Heart left ventricle (tissue), 16 donors: ENCODE measurements at places on chromosomes 3 and 15. TPM values are rescaled to one million over a fixed set of nuclear protein-coding genes. Genes with fewer than 3 reads are reported as not detected.

DNA sequence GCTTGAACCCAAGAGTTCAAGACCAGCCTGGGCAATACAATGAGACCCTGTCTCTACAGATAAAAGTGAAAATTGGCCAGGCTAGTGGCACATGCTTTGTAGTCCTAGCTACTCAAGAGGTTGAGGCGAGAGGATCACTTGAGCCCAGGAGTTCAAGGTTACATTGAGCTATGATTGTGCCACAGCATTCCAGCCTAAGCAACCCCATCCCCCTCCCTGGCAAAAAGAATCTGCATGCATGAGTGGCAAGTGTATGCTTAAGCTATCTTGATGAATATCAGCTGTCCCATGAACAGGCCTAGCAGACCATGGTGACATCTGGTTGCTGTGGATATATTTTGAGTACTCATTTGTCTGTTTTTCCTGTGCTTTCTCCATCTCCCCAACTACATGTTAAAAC is 4.7 kb downstream of the ATRIP start:
- no peak overlapping the region for H3K27ac ChIP-seq
- peaks cover 53% of the 10 kb centered on the region for H3K36me3 ChIP-seq
- DNase-seq: no peak
- H3K4me3 ChIP-seq: no peak overlapping the region

- no peaks in the 10 kb centered on the region for H3K4me1 ChIP-seq
- H3K36me3 ChIP-seq: no peaks in the 10 kb centered on the region
- H3K4me3 ChIP-seq: no peak overlapping the region
- H3K27ac ChIP-seq: no peak overlapping the region
These were observed 522.6 kb upstream of the SEMA6D start for GRCh38 chr15:47194718-47195117.

- H3K27me3 ChIP-seq: no peaks in the 10 kb centered on the region
- DNase-seq: no peak
- no peak overlapping the region for H3K4me3 ChIP-seq
These were observed 50.1 kb downstream of the FEZF2 start for GRCh38 chr3:62323241-62323640.

- H3K4me3 ChIP-seq: no peak overlapping the region
- H3K27me3 ChIP-seq: no peaks in the 10 kb centered on the region
- no peak overlapping the region for H3K27ac ChIP-seq
- peaks cover 22% of the 10 kb centered on the region for H3K4me1 ChIP-seq
- no peaks in the 10 kb centered on the region for H3K36me3 ChIP-seq
These were observed 39.3 kb downstream of the TRANK1 start for GRCh38 chr3:36905545-36905944.

- H3K4me1 ChIP-seq: peaks cover 76% of the 10 kb centered on the region
- no peaks in the 10 kb centered on the region for H3K36me3 ChIP-seq
- H3K27ac ChIP-seq: peak overlapping the region; percentile 70
- no peak for DNase-seq
- no peaks in the 10 kb centered on the region for H3K27me3 ChIP-seq
- no peak overlapping the region for H3K4me3 ChIP-seq
These were observed 11.9 kb downstream of the ARIH2 start for GRCh38 chr3:48930590-48930989.

DNA sequence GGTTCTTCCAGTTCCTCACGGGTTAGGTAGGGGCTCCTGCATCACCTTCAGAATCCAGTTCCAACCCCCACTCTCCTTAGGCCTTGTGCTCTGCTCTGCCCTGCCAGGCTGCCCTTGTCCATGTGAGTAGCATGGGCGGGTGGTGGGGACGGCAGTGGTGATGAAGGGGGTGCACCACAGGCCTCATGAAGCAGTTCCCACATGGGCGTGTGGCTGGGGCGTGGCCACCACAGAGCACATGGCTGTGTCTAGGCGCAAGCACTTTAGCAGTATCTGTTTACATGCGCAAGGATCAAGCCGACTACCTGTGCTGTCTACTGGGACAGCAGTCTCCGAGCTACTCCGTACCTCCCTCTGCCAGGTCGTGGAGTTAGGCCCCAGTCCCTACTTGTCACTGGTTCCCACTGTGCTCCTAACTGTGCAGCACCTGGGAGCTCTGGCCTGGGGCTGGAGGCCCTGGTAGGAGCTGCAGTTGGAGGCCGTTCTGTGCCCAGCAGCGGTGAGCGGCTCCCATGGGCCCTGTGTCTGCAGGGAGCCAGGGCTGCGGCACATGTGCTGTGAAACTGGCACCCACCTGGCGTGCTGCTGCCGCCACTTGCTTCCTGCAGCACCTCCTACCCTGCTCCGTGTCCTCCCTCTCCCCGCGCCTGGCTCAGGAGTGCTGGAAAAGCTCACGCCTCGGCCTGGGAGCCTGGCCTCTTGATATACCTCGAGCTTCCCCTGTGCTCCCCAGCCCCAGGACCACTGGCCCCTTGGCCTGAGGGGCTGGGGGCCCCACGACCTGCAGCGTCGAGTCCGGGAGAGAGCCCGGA is 53.5 kb downstream of the PLXNA1 start:
- no peak overlapping the region for H3K27ac ChIP-seq
- peak; percentile 21 for DNase-seq
- no peaks in the 10 kb centered on the region for H3K4me1 ChIP-seq
- no peak overlapping the region for H3K4me3 ChIP-seq
- no peaks in the 10 kb centered on the region for H3K27me3 ChIP-seq

- H3K4me1 ChIP-seq: no peaks in the 10 kb centered on the region
- H3K27me3 ChIP-seq: no peaks in the 10 kb centered on the region
- no peak overlapping the region for H3K4me3 ChIP-seq
- no peak for DNase-seq
- no peaks in the 10 kb centered on the region for H3K36me3 ChIP-seq
These were observed 53.3 kb upstream of the AMOTL2 start for GRCh38 chr3:134427400-134428111.

DNA sequence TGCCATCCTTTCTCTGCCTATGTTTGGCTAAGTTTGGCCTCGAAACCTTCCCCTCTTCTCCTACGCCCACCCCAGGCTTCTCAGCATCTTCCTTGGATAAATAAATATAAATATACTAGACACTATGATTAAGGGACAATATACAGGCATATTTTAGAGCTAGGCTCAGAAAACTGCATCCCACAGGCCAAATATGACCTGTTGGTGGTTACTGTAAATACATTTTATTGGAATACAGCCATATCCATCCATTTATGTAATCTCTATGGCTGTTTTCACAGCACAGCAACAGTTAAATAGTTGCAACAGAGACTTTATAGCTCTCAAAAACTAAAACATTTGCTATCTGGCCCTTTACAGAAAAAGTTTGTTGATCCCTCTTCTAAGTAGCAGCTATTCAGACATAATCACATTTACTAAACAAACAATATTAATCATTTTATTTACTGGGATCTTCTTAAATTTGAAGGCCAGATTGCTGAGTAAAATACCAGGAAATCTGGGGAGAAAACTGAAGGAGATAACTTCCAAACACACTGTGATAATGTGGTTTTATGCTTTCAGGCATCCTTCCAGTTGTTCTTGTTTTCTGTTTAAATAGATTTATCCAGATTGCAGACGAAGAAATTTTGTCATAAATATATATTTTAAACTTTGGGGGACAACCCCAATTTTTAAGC is 269.7 kb upstream of the THRB start:
- no peak for DNase-seq
- H3K27me3 ChIP-seq: no peaks in the 10 kb centered on the region
- no peak overlapping the region for H3K27ac ChIP-seq
- no peaks in the 10 kb centered on the region for H3K4me1 ChIP-seq

The LDHAL6B gene
- not detected for total RNA-seq

DNA sequence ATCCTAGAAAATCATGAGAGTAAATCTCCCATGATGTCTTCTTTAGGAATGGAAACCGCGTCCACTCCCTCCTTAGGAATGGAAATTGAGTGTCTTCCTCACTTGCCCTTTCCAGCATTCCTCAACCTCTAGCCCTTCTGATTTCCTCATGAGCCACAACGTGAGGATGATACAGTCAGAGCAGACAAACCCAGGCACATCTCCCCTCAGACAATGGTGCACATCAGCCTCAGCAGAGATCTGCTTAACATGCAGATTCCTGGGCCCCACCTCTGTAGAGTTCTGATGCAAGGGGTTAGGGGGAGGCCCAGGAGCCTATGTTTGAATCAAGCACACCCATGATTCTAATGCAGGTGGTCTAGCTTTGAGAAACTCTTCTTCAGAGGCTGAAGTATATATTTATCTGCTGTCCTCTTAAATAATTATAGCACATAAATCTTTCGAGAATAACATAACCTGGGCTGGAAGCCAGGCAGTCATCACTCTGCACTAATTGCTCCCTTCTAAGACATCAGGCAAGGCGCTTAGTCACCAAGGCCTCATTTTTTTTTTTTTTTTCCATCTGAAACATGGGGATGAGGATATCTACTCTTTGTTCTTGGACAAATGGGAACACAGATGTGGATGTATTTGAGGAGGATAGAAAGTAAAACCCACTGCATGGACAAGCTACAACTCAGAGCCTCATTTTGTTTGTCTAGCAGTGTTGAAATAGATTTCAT is 81.7 kb downstream of the PRICKLE2 start:
- no peak overlapping the region for H3K4me3 ChIP-seq
- H3K4me1 ChIP-seq: no peaks in the 10 kb centered on the region
- peaks cover 53% of the 10 kb centered on the region for H3K36me3 ChIP-seq
- H3K27ac ChIP-seq: no peak overlapping the region
- no peak for DNase-seq

DNA sequence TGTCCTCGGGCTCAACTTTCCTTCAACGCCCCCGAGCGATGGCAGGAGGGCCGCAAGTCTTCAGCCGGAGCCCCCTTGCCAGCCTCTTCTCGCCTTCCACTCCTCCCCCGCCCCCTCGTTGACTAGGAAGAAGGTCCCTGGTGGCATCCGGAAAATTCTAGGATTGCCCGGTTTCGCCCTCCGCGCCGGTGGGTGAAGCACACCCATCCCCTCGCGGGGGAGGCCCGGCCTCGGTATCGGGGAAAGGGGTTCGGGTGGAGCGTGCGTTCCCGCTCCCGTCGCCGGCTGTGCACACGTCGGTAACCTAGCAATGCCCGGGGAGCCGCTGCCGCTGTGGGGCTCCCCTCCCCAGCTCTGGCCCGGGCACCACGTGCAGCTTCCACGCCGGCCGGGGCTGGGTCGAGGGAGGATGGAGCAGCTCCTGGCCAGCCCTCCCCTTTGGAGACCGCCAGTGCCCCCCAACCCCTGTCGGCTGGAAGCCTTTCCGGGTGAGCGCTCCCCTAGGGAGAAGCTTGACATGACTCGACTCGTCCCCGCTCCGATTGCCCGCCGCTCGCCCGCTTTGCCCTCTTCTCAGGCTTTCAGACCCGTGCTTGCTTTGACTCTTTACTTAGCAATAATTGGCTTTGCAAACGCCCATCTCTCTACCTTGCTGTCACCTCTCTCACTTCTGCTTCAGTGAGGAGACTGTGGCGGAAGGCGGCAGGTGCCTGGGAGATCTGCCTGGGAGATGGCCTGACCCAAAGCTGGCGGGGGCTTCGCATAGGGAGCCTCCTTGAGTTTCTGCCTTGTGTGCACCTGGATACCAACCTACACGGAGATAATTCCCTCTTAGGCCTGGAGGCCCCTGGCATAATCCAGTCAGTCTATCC is 1.3 kb downstream of the CACNA1D start:
- peaks cover 18% of the 10 kb centered on the region for H3K4me1 ChIP-seq
- no peaks in the 10 kb centered on the region for H3K36me3 ChIP-seq
- no peak overlapping the region for H3K27ac ChIP-seq

- no peaks in the 10 kb centered on the region for H3K4me1 ChIP-seq
- H3K27me3 ChIP-seq: no peaks in the 10 kb centered on the region
- H3K4me3 ChIP-seq: no peak overlapping the region
- no peaks in the 10 kb centered on the region for H3K36me3 ChIP-seq
These were observed 8.3 kb upstream of the TMEM207 start for GRCh38 chr3:190458040-190458439.

The SFMBT1 gene
- total RNA-seq: 15.6 TPM

DNA sequence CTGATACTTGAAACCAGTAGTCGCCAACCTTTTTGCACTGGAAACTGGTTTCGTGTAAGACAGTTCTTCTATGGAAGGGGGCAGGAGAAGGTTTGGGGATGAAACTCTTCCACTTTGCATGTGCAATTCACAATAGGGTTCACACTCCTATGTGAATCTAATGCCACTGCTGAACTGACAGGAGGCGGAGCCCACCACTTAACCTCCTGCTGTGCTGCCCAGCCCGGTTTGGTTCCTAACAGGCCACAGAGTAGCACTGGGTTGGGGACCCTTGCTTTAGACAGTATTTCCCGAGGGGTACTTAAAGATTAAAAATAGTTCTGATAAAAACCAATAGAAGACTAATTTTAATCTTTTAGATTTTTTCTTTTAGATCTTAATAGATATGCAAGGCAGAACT is 11.1 kb downstream of the TFG start:
- H3K36me3 ChIP-seq: peaks cover 89% of the 10 kb centered on the region
- H3K27me3 ChIP-seq: no peaks in the 10 kb centered on the region
- no peak overlapping the region for H3K27ac ChIP-seq
- no peak for DNase-seq
- H3K4me1 ChIP-seq: peaks cover 21% of the 10 kb centered on the region

- no peaks in the 10 kb centered on the region for H3K27me3 ChIP-seq
- H3K4me1 ChIP-seq: peaks cover 65% of the 10 kb centered on the region
- peaks cover 38% of the 10 kb centered on the region for H3K36me3 ChIP-seq
- DNase-seq: no peak
- no peak overlapping the region for H3K4me3 ChIP-seq
These were observed 47.1 kb upstream of the CTDSPL start for GRCh38 chr3:37814547-37814946.

GRCh38 chr3:183775781-183776180 is 49.6 kb downstream of the MAP6D1 start:
- H3K27ac ChIP-seq: no peak overlapping the region
- no peaks in the 10 kb centered on the region for H3K27me3 ChIP-seq
- peak; percentile 72 for DNase-seq
- no peaks in the 10 kb centered on the region for H3K36me3 ChIP-seq
- H3K4me1 ChIP-seq: peaks cover 26% of the 10 kb centered on the region

The MOBP gene
- total RNA-seq: not detected

The C3orf80 gene
- total RNA-seq: 0.13 TPM

The SCAANT1 gene
- total RNA-seq: not detected

- no peak overlapping the region for H3K4me3 ChIP-seq
- no peaks in the 10 kb centered on the region for H3K36me3 ChIP-seq
- no peak overlapping the region for H3K27ac ChIP-seq
- H3K27me3 ChIP-seq: no peaks in the 10 kb centered on the region
- no peak for DNase-seq
These were observed 299.6 kb downstream of the UNC13C start for GRCh38 chr15:54277834-54278233.

GRCh38 chr3:75781079-75781745 is 4.1 kb downstream of the ZNF717 start:
- H3K27me3 ChIP-seq: no peaks in the 10 kb centered on the region
- peaks cover 27% of the 10 kb centered on the region for H3K36me3 ChIP-seq

The AMIGO3 gene
- 0.14 TPM for total RNA-seq

DNA sequence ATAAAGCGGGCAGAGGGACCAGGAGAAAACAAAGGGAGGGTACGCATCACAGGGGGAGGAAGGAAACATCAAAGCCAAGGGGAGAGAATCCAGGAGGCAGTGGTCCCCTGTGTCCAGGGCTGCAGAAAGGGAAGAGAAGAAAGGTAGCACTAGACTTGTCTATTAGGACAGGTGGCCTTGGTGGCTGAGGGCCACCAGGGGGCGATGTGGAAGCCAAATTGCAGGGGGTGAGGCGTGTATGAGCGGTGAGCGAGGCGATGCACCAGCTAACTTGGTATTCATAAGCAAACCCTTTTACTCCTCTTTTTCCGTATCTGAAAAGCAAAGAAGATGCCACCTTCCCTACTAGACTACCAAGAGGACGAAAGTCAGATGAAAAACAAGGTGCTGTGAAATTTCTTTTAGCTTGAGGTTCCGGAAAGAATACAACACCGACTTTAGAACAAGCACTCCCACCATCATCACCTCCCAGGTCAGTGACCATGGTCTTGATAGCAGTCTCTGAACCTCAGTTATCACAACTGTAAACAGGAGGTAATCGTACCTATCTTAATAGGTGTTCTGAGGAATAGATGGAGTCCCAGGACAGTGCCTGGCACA is 654.4 kb upstream of the ADAMTS9 start:
- no peak overlapping the region for H3K27ac ChIP-seq
- H3K27me3 ChIP-seq: no peaks in the 10 kb centered on the region
- H3K4me3 ChIP-seq: no peak overlapping the region
- H3K36me3 ChIP-seq: no peaks in the 10 kb centered on the region
- DNase-seq: peak; percentile 38
